ENCODE measurements at places on chromosomes 6 and 20. TPM values are rescaled to one million over a fixed set of nuclear protein-coding genes. Genes with fewer than 3 reads are reported as not detected.

SYCP2L gene
- 0.78 TPM for total RNA-seq

GRCh38 chr20:4853757-4854560 is 132.2 kb downstream of the PRND start:
- ATAC-seq = no peak

- no peak for ATAC-seq
Observed at GRCh38 chr6:99114769-99115406, 167.1 kb upstream of the FBXL4 start.

DNA sequence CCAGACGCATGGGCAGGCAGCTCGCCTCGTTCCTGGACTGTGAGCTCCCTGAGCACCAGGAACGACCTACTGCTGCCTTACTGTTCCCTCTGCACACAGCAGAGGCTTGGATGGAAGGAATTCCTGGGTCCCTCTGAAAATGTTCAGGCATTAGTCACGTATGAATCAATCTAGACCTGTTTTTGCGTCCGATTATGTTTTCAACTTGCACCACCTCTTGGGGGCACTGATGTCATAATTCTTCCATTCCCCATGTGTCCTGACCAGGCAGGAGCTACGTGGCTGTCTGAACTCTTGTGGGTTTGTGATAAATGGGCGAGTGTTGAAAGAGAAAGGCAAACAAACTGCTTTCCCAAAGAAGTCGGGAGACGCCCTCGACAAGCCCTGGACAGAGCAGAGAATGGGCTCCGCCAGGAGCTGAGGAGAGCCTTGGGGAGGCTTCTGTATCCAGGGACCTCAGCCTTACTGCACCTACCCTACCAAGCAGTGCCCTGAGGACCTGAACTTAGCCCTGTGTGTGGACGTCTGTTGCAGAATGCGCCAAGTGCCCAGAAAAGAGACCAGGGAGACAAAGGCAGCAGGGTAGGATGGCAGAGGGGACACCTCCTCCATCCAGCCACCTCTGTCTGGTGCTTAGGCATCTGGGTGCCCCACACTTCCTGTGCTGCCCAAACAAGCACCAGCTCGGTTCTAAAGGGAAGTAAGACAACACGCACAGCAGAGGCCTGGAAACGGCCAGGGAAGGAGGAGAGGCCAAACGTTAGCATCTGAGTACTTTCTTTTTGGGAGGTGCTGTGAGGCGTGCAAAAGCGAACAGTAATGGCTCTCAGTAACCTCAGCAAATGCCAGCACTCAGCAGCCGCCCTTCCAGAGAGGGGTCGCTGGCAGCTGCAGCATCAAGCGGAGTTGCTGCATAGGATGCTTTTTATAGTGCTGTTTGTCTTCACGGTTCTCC is 124.2 kb downstream of the LY86 start:
- ATAC-seq = peak; percentile 80

ULBP2 gene
- 0.39 TPM for total RNA-seq

DNA sequence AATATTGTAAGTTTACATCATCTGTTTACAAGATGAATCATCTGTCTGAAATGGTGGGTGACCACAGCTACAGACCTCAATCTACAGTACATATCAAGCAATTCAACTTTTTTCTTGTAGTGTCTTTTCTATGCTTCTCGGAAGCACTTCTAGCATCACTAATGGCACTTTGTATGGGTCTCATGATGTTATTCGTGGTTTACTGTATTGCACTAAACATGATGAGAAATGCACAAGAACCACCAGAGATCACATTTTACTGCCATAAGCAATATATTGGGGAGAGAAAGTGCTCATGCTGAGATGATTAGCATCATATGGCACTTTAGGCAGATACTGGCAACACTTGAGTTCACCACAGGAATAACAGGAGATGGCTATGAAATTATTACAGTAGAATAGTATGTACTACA is 15.4 kb upstream of the BTBD3 start:
- ATAC-seq = no peak

DNA sequence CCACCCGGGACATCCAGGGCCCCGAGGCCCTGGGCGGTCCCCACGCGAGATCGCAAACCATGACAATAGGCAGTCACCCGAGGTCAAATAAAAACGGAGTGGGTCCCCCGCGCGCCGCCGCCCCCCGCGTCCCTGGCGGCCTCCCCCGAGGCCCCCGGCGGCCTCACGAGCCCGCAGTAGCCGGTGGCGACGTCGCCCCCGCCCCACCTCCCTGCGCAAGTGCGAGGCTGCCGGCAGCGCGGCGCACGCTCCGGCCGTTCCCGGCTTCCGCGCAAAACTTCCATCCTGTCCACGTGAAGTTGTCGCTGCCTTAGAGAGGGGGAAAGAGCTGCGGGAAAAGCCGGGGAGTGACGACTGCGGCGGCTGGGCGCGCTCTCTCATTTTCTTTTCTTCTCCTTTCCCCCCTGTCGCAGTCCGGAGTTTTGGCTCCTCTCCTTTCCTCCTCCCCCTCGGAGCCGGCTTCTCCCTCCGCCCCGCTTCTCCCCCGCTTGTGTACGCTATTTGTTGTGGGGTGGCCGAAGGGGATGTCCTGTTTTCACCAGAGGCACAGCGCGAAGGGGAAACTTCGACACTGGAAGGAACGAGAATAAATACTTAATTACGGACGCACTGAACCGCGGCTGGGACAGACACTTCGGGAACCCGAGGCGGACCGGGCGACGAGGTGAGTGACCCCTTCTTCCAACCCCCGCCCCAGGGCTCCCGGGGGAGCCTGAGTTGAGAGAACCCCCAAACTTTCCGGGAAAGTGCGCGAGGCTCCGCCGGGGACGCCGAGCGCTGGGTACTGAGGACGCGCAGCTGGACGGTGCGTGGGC is at the start of gene EYA4:
Gene EYA4, plus strand, starts transcription at position 272 of the 815 bp plus-strand sequence. CDS start 33,424 bp downstream, outside the sequence.
- peak; percentile 33 for ATAC-seq

GRCh38 chr6:43515808-43516207 is 918 bp downstream of the YIPF3 start:
- no peak for ATAC-seq

DNA sequence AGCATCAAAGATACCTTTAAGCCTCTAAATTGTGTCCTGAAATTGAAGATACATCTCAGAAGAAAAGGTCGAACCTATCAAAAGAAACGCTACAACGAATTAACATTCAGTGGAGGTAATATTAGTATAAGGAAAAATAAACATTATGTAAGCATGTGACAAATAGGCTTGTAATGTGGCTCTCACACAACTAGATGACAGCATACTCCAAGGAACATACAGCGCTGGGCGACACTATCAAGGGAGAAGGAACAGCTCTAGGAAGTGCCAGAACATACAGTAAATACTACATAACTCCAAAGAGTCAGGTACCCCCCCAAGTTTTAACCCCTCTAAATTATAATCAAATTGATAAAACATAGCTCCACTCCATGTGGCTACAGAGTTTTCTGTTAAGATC is 103.5 kb downstream of the LAMP5 start:
- no peak for ATAC-seq

DNA sequence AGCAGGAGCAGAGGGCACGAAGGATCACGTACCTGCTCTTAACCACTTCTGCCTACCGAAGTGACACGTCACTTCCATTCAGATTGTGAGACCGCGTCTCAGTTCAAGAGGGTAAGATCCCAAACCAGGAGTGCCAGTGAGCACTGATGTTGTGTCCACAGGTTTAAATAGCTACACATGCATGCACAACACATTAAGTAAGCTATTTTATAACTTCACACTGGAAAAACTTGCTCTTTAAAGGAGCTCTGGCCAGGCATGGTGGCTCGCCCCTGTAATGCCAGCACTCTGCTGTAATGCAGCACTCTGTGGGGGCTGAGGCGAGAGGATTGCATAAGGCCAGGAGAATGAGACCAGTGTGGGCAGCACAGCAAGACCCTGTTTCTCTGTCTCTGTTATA is 21.1 kb downstream of the ABHD12 start:
- no peak for ATAC-seq

DNA sequence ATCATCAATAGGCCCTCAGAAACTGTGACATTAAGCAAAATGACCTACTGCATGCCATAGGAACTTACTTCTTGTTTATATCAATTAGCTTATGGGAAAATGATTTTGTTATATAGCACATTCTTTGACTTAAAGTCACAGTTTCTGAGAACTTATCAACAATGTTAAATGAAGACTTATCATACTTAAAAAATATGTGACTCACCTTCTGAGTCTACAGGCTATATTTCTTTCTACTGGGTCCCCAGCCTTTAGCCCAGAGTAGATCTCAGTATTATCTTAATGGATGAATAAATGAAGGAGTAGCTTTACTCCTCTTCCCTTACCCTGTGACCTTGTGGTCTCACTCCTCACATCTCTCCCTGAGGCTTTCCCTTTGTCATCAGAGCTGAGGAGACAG is 180.2 kb downstream of the MAFB start:
- no peak for ATAC-seq

GRCh38 chr6:38004908-38005307 is 185.4 kb downstream of the ZFAND3 start:
- no peak for ATAC-seq

GRCh38 chr20:26167499-26167898 is 470.8 kb upstream of the ZNF337 start:
- no peak for ATAC-seq

DNA sequence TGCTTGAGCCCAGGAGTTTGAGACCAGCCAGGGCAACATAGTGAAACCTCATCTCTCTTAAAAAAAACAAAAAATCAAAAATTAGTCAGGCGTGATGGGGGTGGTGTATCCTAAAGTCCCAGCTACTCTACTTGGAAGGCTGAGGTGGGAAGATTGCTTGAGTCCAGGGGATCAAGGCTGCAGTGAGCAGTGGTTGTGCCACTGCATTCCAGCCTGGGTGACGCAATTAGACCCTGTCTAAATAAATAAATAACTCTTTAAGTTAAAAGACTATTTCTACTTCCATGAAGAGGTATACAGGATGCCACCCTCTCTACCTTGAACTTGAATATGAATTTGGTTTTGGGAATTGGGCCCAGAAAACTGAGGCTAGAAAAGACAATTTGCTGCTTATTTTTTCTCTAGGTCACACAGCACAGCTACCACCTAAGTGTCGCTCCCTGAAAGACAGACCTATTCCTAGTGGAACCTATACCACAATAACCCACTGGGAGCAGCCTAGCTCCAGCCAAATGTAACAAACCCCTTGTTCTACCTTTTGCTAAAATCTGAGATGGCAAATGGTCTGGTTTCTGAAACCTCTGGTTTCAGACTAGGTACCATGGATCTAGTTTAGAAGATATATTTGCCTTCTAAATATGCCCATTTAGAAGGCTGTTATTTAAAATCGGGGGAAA is 35.2 kb downstream of the HMGCLL1 start:
- ATAC-seq = no peak

RPP40 gene
- total RNA-seq = 6.3 TPM

- no peak for ATAC-seq
Observed at GRCh38 chr6:18444111-18444510, 57.0 kb downstream of the RNF144B start.

DNA sequence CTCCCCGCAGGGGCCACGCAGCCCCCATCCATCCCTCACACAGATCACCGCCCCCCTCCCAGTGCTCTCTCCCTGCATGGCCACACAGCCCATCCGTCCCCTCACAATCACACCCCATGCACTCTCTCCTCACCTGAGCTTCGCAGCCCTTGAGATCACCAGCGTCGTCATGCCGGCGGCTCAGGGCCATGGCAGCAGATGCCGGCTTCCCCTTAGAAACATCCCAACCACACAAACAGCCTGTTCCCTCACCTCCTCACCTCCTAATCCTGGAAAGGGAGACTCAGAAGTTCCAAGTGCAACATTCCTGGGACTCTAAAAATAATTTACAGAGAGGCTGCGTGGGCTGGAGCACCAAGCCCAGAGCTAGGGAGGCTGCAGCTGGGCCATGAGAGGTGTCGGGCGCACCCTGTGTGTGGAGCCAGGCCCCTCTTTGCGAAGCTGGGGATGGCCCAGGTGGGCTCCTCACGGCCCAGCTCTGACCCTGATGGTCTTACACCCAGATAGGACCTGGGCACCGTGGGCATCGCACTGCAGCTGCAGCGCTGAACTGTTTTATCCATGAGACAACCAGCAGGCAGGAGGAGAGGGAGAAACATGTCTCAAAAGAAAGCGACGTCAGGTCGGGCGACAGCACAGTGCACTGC is 125.3 kb downstream of the DLL1 start:
- peak; percentile 44 for ATAC-seq

ATP6V1G2 gene
- total RNA-seq = 1.7 TPM

MANEA gene
- total RNA-seq = 12.3 TPM

DNA sequence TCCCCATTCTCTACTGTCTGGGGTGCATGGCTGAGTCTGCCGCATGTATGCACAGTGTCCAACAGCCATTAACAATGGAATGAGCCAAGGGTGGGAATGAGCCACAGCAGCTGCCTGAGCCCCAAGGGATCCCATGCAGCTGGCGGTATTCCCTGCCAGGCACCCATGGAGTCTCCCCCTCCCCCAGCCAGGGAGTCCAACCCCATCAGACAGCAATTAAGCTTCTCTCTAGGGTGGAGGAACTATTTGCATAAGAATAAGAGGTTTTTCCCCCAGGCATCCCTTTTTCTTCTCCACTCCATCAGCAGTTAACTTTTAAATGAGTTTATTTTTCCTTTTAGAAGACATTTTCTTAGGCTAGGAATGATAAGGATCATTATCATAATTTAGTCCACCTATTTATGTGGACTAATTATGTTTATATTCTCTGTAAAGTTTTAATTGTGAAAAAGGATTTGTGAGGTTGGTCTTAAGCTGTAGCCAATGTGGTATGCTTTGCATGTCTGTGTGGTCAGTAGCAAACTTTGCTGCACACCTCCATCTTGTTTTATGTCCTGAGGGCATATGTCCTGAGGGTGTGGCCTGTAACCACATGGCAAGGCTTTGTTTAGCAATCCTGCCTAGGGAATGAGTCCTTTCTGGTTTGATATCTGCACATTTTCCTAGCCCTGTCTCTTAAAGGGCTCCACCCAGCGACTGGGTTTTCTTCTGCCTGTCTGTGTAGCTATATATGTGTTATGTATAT is 158.9 kb upstream of the OLIG3 start:
- no peak for ATAC-seq

GRCh38 chr20:32496811-32497533 is 88.2 kb downstream of the NOL4L start:
- ATAC-seq = no peak

DNA sequence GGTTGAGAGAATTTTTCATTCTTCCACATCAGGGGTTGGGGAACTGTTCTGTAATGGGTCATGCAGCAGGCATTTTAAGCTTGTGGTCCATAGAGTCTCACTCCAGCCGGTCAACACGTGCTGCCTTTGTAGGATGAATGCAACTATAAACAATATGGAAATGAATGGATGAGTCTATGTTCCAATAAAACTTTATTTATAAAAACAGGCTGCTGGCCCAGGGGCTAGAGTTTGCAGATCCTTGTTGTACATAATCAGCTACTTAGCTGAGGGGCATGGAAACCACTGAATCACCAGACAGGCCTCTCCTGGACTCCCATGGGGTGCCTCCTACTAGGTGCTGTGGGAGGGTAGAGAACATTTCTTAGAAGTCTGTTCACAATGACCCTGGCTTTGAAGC is 243.4 kb downstream of the BMP7 start:
- no peak for ATAC-seq

Data from gastroesophageal sphincter (tissue), 4 donors.